Transverse colon (tissue), 4 donors: ENCODE measurements at places on chromosomes 2 and 18.

DNA sequence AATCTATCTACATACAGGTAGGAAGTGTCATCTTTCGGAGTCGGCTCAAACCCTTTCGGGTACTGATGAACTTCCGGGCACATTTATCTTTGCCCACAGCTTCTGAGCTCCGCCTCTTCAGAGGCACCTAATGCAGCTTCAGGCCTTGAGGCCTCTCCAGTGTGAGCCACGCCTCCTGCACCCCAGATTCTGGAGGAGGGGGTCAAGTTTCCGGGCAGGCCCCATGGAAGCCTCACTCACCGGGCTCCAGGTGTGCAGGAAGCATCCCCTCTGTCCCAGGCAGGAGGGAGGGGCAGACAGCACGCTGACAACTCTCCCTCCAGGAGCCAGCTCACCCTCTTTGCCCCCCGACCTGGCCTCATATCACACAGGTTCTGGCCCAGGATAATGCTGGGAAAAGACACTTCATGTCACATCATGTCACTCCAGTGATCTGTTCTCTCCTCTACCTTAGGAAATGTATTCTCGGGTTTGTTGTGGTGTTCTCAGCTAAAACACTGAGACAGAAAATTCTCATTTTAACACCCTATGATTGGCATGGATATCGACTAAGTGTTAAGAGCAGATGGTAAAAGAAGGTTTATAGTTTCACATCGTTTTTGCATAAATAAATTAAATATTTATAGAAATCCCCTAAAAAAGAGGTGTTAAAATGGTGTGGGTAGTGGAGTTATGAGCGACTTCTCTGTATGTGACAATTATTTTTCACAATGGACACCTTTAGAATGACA lies 46.2 kb upstream of the COPS8 start:
- DNase-seq: no peak

GRCh38 chr2:67627456-67628207 lies 230.5 kb downstream of the ETAA1 start:
- no peak for DNase-seq

GRCh38 chr18:9994701-9995235 lies 81.0 kb downstream of the VAPA start:
- DNase-seq: no peak

DNA sequence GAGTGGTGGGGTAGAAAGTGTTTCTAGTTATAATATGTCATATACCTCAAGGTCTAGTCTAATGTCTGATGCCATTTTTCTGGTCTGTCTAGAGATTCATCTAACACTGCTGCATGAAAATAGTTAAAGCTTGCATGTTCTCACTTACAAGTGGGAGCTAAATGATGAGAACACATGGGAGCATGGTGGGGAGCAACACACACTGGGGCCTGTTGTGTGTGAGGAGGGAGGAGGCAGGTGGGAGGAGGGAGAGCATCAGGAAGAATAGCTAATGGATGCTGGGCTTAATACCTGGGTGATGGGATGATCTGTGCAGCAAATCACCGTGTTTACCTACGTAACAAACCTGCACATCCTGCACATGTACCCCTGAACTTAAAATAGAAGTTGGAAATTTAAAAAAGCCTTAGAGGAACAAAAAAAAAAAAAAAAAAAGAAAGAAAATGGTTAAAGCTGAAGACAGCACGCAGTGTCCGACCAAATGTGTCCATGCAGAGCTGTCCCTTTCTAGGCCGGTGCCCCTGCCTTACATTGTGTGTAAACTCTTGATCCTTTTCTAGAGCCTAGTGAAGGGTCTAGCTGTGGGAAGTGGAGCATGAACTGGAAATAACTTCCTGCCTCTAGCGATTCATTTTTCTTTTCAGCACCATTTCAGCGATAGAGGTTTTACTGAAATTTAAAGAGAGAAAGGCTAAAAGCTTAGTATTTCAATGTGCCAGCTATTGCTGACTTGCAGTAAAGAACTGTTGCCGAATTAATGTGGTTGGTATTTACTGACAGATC lies 94.0 kb downstream of the FMNL2 start:
- DNase-seq: no peak

DNA sequence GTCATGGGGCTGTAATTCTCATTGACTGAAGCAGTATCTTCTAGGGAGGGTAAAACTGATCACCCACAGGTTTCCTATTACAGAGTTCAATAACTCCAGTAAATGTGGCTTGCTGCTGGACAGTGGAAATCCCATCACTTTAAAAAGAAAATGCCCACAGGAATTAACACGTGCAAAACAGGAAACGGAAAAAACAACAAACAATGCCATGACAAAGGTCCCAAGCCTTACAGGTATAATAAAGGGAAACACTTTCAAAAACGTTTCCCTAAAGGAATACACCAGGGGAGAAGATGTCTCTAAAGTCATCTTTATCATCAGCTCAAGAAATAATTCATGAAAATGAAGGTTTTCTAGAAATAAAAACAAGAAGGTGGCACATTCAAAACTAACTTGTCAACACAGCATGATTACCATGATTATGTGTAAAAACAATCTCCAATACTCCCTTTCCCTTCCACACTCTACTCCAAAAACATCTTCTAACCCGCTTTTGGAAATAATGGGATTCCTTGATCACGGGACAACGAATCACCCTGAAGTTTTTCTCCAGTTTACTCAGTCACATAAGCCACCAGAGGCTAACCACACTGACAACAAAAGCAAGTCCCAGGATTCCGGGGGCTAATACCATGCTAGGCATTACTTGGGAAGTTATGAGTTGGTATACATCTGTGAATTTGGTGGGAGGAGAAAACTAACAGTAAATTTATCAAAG lies 167.9 kb downstream of the TCF4 start:
- DNase-seq: no peak

DNA sequence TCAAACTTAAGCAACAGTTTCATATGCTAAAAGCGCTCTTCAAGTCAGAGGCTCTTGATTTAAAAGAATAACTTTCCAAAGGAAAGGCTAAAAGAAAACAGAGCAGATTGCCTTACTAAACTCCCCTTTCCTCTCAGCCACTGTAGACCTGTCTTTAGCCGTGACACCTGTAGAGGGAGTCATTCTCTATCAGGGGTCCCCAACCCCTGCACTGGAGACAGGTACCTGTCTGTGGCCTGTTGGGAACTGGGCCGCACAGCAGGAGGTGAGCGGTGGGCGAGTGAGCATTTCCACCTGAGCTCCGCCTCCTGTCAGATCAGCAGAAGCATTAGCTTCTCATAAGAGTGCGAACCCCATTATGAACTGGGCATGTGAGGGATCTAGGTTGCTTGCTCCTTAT lies 9.6 kb downstream of the SLC14A1 start:
- no peak for DNase-seq

- no peak for DNase-seq
Measured at GRCh38 chr2:107006836-107007235, 120.9 kb upstream of the ST6GAL2 start.

GRCh38 chr2:114032705-114033104 lies 142.8 kb downstream of the ACTR3 start:
- no peak for DNase-seq

DNA sequence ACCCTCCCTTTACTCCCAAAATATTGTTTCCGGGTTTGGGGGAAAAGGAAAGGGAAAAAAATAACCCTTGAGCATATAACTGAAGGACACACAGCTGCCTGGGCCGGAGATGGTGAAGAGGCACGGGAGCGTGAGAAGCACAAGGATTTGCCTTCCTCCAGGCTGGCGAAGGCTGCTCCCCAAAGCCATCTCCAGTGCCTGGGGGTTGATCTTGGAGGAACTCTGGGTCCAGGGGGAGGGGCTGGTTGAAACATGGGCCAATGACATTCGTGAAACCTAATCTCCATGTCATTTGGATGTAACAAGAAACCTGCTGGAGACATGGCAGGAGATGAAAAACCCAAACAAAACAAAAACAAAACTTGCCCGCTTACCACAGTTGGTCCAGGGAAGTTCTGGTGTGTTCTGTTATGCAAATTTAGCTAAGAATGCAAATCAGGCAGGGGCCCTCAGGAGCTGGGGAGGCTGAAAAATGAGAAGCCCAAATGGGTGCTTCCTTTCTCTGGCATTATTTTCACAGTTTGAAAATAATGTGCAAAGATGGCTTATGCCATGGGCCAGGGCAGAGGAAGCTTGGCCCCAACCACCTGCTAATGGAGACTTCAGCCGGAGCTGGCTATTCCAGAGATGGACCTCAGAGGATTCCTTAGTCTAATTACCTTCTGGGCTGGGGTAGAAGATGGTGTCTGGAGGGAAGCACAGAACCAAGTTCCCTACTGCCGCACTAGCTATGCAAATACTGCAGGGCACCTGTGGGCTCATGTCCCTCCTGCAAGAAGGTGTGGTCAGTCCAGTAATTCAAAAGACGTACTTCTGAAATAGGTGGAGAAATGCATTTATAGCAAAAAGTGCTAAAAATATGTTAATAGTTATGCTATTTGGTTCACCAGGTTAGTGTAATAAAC lies 180.9 kb downstream of the BCL2 start:
- peak; percentile 58 for DNase-seq

- DNase-seq: no peak
Measured at GRCh38 chr2:236857246-236857645, 228.4 kb upstream of the COPS8 start.

GRCh38 chr18:8052237-8052701 lies 485.2 kb downstream of the PTPRM start:
- no peak for DNase-seq

DNA sequence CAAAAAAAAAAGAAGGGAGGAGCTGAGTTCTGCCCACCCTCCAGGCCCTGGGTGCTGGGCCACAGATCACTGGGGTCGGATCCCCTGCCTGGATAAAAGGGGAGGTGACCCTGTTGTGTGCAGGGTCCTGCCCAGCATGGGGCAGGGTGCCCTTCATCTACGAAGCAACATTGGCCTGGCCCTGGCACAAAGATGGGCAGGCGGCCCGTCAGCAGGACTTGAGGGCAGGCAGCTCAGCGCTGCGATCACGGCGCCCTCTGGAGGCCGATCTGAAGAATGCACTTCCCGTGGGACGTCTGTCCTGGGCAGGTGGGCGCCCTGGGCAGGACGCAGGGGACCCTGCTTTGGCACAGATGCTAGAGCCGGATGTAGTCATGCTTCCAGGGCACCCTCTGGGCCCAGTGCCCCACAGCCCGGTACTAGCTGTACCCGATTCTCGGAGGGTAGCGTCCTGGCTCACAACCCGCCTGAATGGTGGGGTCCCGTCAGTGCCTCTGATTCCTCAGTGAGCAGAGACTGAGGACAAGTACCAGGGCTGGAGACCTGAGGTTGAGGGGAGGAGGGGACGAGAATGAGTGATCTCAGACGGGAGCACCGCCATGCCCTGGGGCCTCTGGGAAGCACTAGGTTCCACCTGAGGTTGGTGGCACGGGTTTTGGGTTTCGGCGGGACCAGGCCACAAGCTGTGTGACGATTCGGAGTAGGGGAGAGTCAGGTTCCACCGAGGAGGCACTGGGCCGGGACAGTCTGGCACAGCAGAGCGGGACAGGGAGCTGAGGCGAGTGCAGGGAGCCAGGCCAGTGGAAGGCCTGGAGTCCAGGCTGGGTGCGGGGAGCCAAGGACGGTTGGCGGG lies 18.0 kb downstream of the ARID5A start:
- DNase-seq: peak; percentile 71

DNA sequence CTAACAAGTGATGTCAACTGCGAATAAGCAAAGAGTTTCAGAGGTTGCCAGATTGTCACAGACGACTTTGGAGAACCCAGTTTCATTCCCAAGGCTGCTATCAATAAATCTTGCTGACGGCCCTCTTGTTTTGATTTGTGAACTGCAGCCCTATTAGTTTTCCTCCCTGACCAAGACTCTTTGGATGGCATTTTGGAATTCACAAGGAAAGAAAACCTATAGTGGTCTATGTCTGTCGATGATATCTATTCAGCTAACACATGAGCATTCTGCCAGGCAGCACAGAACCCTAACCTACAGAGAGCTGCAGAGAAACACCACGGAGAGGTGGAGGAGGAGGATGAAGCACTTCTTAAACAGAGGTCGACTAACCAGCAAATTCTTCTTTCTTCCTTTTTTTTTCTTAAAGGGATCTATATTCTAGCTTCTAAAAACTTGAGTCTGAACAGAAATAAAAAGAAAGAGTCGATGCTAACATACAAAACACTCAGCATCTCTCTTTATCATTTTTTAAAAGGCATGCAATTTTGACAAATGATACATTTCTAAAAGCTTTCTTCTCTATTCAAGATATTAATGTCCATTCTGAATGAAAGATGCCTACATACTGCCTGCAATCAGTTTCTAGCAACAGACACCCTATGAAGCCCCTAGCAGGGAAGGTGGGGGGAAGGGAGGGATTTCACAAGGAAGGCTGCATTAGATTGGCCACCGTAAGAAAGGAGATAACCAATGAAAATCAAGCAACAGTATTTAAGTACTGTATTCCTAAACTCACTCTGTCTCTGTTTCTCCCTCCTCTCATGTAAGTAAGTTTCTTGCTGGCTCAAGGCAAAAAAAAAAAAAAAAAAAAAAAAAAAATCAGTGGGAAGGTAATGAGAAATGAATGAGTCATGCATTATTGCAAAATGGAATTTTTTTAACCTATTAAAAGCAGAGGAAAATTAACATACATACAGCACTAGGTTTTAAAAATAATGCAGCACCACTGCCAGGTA lies 83.0 kb upstream of the CHRNA1 start:
- no peak for DNase-seq

- no peak for DNase-seq
Measured at GRCh38 chr2:196660244-196660643, 20.7 kb downstream of the CCDC150 start.

- DNase-seq: no peak
Measured at GRCh38 chr2:17245906-17246305, 272.3 kb downstream of the RAD51AP2 start.

- DNase-seq: no peak
Measured at GRCh38 chr2:31386648-31387047, 27.9 kb downstream of the XDH start.

GRCh38 chr2:2832657-2833056 lies 501.6 kb upstream of the MYT1L start:
- no peak for DNase-seq

- no peak for DNase-seq
Measured at GRCh38 chr2:44974064-44974715, 32.7 kb downstream of the SIX3 start.
